ENCODE measurements at places on chromosomes 13 and 19. TPM values are rescaled to one million over a fixed set of nuclear protein-coding genes. Genes with fewer than 3 reads are reported as not detected.

ZNF587B gene
- 17.5 TPM for polyA plus RNA-seq

DNA sequence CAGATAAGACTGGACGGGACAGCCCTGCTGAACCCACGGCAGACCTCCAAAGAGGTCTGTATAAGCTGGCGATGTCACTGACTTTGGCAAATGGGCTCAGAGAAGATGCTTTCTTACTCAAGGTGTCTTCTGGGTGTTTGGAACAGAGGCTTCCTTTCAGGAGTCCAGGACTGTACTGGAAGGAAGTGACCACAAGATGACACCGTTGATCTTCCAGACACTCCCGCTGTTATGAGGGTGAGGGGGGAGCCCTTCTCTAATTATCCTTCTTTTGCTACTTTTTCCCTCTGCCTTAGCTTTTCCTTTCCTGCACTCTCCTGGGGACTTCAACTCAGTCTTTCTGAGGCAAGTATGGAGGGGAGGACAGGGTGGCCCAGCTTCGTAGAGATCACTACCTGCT is 65.2 kb upstream of the ZNF599 start:
- no peak for DNase-seq

DNA sequence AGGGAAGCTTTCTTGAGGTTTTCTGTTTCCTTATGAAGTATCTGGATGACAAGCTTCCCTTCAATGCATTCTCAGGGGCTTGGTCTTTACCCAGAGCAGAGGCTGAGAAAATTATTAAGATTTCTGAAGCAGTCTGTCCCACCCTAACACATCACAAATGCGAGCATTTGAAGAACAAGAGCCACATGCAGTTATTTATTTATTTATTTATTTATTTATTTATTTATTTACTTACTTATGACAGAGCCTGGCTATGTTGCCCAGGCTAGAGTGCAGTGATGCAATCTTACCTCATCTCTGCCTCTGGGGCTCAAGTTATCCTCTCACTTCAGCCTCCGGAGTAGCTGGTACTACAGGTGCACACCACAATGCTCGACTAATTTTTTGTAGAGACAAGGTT is 38.4 kb downstream of the SPRYD7 start:
- DNase-seq, result no peak

GRCh38 chr13:54162069-54162468 is 1133.5 kb downstream of the OLFM4 start:
- DNase-seq, result no peak

GRCh38 chr19:7856109-7856591 is 18.0 kb downstream of the PRR36 start:
- no peak for DNase-seq
